Stimulated activated CD4-positive, alpha-beta T cell treated with anti-CD3 and anti-CD28 coated beads, Interleukin-12 subunit alpha, Interleukin-12 subunit beta, amount 100 ng/mL, for 48 hours (primary cell): ENCODE measurements at places on chromosomes 16 and 17.
A peak's percentile ranks its signal among the peaks of the same experiment; 100 is the strongest.

DNA sequence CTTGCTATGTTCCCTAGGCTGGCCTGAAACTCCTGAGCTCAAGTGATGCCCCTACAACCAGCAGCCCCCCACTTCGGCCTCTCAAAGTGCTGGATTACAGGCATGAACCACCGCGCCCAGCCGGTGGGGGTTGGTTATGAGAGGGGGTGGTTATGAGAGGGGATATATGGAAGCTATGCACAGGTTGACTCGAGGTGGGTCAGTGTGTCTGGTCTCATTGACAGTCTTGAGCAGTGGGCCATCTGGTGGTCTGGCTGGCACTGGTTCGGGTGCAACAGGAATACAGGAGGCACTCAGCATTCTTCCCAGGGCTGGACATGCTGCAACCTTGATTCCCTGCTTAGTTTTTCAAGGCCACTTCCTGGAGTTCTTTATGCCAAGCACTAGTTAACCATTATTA, 5.6 kb upstream of the STX1B start:
- no peak for DNase-seq

DNA sequence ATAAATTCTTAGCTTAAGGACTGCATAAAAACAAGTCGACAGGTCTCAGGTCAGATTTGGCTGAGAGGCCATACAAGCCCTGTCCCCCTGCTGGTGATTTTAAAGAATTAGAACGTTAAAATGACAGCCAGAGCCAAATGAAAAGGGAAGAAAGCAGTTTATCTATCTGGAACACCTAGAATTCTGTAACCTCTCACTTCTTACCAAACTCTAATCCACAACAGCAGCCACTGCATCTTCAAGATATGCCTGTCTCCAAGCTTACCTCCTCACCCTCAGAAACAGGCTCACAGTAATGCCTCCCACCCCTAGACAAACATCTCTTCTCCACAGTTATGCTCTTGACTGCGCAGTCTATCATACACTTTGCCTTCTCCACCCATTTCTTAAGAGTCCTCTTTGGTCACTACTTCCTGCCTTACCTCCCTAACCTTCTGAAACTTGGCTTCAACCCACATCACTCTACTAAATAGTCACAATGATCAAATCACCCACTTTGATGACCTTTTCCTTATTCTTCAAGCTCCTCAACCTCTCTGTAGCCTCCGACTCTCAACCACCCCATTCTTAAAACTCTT, 14.2 kb downstream of the ANKFY1 start:
- DNase-seq, result no peak

DNA sequence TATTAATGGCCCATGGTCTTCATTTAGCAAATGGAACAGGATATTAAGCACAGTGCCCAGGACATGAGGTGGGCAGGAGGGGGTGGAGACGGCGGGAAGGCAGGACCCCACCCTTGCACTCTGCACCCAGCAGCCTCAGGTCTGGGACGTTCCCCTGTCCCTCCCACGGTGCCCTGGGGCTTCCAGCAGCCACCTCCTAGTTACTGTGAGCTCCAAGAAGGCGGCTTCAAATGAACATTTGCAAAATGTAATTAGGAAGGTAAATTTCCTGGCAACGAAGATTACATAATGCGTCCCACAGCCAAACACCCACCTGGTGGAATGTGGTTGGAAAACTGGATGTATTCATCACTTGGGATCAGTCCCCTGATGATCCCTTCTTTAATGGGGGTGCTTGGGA, 59.4 kb downstream of the ENGASE start:
- no peak for DNase-seq

DNA sequence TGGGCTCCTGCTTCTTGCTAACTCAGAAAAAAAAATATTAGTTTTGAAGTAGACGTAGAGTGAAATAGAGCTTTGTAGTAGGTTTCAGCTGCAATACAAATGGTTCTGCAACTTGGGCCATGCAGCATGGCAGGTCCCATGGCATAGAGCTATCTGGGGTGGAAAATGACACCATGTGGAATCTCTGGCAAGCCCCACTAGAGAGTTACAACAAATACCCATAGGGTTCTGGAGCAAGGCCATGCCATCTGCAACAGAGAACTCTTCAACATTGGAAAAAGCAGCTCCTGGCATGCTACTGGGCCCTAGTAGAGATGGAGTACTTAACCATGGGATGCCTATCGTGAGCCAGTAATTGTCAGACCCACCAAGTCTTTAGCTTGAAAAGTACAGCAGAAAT, 25.3 kb upstream of the RBBP6 start:
- no peak for DNase-seq

- no peak for DNase-seq
Observed at GRCh38 chr16:81646561-81646960, 132.5 kb upstream of the PLCG2 start.

GRCh38 chr16:64410306-64410705, 711.6 kb downstream of the CDH11 start:
- DNase-seq, result no peak

DNA sequence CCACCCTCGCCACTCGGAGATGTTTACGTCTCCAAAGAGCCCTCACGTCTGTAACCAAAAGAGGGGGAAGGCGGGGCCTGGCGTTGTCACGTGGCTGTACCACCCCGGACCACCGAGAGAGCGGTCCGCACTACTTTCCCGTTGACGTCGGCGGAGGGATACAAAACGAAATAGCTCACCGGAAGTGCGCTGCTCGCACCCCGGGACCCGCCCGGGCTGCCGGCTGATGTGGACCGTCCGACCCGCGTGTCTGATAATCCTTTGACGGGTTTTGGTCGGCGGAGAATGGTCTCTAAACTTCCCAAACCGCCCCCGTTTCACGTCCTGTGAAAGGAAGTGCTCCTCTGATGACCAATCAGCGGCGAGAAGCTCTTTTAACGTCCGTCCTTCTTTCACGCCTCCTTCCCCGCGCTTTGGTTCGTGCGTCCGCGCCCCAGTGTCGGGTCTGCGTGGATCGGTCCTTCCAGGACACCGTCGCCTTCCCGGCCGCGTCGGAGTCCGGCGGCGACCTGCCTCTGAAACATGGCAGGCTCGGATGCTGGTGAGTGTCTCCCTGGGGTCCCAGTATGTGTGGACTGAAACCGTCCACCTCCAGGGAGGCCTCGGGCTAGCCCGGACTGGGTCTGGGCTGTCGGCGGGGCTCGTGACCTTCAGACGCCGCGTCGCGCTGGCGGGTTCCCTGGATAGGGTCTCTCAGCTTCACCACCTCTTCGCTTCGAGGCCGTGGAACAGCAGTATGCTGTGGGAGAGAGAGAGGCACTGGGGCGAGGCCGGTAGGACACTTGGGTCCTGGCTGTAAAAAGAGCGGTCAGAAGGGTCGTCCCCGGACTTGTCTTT, at the start of gene CEP95:
Gene CEP95 (plus strand): TSS at position 402 of the 837 bp plus-strand sequence. CDS start 121 bp downstream, at position 523.
- DNase-seq, result peak; percentile 93

DNA sequence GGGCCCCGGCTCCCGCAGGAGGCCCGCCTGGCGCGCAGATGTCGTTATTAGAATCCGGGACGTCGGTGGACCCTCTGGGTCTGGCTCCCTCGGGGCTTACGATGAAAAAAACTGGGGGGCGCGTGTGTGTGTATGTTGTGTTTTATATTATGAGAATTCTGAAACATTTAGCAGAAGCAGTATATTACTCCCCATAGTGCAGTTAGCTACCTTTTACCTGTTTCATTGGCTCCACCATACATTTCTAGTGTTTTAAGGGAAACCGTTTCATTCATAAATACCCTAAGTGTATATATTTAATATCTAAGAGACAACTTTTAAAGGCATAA, 486 bp upstream of the DNAJA2 start:
- no peak for DNase-seq

- no peak for DNase-seq
Observed at GRCh38 chr17:16212793-16213192, 2.5 kb downstream of the NCOR1 start.

DNA sequence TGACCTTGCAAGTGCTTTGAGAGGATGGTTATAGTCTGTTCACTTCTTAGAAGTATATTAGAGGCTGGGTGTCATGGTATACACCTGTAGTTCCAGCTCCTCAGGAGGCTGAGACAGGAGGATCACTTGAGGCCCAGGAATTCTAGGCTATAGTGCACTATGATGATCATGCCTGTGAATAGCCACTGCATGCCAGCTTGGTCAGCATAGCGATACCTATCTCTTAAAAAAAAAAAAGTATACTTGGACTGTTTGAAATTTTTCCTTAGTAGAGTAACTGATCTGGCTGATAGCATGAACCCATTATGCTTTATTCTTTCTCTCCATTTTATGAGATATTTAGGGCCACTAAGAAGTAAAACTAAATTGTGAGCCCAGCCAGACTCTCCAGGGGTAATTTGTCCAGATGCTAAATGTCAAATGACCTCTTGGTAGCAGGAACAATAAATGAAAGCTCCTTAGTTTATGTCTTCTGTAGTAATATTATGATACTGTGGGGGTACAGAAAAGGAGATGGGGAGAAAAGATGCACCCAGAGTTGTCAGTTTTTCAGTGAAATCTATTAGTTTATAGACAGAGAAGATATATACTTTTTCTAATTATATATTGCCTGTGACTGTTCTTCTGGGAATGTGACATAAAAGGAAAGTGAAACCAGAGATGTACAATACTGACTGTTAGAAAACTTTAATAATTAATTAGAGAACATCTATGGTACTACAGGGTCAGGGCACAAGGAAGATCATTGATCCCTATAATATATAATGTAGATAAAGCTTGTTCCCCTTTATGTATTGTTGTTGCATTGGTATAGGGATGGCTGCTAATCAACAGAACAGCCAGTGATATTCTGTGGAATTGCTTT, 335.3 kb upstream of the TBX2 start:
- no peak for DNase-seq

GRCh38 chr16:81548876-81549546, 104.4 kb downstream of the CMIP start:
- no peak for DNase-seq

DNA sequence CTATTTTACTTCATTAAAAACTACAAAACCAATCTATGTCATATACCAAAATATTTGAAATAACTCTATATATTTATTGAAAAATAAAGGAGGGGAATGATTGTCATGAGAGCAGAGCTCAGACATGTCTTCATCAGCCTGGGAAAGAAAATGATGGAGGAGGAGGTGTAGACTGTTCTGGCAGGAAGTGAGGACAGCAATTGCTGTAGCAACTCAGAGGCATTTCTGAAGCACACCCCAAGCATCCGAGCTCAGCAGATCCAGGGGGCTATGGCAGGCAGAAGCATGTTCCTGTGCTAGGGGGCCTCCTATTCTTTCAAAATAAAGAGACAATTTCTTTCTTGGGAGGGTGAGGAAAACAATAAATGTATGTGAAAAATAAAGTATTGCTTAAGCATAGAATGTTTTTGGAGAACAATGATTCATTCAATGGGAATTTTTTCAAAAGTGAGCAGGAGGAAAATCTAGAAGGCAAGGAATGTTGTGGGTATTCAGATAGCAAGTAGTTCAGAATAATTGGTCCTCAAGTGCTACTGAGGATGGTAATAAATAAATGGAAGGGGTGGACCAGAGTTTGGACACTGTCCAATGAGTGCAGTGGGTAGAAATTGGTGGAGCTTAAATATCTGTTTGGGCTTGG, 383.4 kb downstream of the CDH11 start:
- no peak for DNase-seq

DNA sequence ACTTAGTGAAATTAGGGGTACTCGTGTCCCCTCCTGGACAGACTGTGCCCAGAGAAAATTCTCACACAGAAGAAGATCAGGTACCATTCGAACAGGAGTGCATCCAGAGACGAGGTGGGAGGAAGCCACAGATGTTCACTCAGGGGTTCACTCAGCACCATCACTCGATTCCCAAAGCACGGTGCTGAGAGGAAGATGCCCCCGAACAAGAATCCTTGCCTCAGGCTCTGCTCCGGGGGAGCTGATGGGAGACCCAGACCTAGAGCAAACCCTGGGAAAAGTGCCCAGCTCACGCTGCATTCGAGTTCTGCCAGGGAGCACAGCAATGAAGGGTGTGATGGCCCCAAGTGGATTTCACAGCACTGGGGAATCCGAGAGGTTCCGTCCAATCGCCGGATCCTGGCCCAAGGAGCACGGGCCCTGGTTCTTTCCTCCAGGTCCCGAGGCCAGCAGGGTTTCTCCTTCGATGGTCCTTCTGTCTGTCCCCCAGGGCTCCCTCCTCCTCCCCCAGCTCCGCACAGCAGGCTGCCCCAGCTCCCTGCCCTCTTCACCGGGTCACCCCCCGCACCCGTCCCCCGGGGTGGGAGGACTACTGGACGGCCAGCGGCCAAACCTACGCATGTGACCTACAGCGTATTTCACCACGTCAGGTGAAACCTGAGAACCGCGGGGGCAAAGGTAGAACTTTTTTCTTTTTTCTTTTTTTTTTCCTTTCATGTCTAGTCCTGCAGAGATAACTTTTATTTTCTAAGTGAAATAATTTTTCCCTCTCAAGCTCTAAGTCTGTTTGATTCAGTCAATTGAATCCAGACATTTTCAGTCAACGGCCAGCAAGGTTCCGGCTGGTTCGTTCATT, 10.2 kb upstream of the UBE2I start:
- DNase-seq, result no peak

DNA sequence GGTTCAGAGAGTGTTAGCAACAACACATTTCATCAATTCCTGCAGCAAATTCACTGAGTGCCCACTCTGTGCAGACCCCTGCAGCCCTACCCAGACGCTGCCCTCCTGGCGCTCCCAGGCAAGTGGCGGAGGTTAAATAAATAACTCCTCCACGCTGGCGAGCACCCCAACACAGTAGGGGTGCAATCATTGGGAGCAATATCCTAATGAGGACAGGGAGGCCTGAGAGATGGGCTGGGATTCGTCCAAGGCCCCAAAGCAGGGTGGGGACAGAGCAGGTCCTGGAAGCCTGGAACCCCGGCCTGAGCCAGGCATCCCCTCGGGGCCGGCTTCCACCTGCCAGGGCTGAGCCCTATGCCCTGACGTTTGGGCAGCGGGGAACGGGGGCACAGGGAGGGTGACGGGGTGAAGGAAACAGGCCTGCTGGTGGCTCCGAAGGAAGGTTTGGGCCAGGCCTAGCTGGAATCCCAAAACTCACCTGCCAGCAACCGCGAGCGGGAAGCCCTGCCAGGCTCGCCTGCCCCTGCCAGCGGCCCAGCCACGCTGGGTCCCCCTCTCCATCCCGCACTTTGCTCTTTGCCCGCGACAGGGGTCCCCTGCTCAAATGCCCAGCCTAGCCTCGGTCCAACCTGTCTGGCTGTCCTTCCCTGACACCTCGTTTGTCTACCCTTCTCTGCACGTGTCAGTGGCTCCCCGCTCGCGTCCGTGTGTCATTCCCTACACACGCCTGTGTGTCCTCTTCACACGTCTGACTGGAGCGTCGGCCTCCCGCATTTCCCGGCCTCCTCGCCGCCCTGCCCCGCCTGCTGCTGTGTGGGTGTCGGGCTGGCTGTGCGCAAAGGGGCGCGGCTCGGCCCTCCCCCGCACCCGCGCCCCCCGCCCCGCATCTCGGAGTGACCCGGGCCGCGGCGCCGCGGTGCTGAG, 721 bp upstream of the BEAN1 start:
- DNase-seq, result no peak

DNA sequence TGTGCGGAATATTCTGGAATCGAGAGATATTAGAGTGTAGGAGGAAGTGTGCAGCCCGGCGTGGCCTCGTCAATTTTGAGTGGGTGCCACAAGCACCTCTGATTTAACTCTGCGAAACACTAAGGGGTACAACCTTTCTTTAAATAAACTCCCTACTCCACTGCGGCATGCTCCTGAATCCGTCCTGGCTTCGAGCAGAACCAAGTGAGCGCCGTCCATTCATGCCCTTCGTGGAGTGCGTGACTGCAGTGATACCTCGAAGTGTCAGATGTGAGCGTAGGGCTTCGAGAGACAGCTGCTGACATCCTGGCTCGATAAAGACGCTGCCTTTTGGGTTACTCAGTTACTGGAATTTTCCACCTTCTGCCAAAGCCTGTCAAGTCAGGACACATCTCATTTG, 128.8 kb downstream of the FOXL1 start:
- DNase-seq, result no peak
